ENCODE measurements at places on chromosomes 2 and 18.
A peak's percentile ranks its signal among the peaks of the same experiment; 100 is the strongest.

DNA sequence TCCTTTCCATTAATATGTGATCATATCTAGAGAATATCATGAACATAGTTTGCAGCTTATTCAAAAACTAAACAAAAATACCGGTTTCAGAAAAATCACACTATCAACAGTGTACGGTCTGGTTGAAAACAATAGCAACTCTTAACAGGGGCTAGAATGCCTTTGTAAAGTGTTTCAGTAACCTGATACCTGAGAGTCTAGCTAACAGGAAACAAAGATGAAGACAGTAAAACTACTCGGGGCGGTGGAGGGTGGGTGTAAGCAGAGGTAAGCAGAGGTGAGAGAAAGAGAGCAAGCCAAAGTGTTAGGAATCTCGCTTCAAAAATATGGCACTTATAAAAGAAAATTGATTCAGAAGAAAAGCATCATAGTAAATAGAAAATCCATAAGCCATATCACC, 109.0 kb upstream of the RGPD4 start:
- no peak for DNase-seq

GRCh38 chr18:10950876-10951630, 198.3 kb downstream of the PIEZO2 start:
- DNase-seq = no peak

GRCh38 chr2:239790313-239790712, 234.8 kb downstream of the NDUFA10 start:
- no peak for DNase-seq

DNA sequence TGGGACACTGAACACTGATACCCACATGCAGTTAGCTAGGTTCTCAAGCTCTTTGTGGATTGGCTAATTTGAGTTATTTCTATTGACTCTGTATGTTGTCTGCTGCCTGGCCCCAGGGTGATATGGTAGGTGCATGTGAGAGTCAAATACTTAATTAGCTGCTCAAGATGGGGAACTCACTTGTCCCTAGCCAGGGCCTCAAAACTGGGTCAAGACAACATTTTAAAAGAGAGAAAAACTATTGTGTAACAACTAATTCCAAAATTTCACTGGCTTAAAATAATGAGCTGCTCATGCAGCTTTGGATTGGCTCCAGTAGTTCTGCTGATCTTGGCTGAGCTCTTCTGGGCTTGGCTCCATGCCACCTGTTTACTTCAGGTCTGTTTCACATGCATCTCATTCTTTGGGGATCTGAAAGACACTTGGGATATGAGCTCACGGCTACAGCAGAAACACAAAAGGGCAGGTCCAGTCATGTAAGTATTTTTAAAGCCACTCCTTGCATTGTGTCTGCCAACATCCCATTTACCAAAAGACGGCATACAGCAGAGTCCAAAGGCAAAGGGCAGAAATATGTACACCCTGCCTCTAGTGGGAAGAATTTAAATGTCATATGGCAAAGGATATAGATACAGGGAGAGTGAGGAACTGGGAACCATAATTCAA, 716.8 kb downstream of the SUCLG1 start:
- DNase-seq = no peak

DNA sequence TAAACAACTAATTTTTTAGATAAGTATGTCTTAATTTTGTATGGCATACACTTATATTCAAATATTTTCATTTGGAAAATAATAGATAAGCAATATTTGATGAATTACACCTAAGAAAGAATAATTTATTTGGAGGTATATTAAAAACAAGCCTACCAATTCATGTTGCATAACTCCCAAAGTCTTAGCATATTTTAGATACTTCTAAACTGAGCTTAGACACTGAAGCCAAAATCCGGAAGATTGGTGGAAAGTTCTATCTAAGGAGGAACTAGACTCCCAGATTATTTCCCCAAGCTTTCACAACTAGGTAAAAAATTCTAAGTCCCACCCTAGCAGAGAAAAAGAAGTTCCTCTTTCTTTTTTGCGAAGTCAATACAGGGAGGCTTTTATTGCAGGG, 221.0 kb upstream of the MMADHC start:
- DNase-seq = peak; percentile 58

DNA sequence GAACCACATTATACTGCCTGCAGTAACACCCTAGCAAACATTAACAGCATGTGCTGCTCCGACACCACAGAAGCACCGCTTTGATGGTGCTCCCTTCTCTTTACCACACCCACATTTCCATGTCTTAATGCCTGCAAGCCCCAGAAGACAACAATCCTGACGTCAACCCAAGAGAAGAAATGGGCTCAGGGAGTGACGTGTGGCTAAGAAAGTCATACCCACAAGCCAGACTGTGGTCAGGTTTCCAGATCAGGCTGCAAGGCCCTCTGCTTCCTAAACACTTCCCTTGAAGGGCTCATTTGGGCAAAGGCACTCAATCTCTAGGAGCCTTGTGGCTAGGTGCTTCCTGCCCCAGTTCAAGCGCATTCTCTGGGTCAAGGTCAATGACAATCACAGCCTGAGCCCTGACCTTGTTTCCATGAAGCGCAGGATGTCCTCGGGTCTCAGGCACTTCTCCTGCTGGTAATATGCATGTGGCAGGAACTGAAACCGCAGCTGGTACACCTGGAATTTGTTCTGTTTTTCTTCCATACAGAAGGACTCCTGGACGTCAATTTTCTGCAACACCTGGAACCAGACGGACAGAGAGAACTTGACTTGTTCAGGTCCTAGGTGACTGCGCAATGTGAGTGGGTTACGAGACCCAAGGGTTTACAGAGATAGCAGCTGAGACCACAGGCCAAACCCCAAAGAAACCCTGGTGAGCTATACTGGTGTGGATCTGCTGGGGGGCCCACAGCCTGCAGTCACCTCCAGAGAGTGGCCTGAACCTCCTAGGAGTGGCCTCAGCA, 67.2 kb downstream of the POLR1A start:
- peak; percentile 96 for DNase-seq

GRCh38 chr2:99067871-99068625, 73.5 kb upstream of the C2orf15 start:
- peak; percentile 42 for DNase-seq
